ENCODE measurements at places on chromosomes 3 and 15. TPM values are rescaled to one million over a fixed set of nuclear protein-coding genes. Genes with fewer than 3 reads are reported as not detected.

Gene CGNL1
- 2.0 TPM for total RNA-seq

Gene RETNLB
- total RNA-seq = not detected

Gene CKMT1B
- 4.8 TPM for total RNA-seq

Gene TIMP4
- 14.6 TPM for total RNA-seq

Gene GCSAM
- total RNA-seq = not detected

Gene GOLGA6L9
- 3.5 TPM for total RNA-seq

Gene GPR156
- total RNA-seq = 0.57 TPM

Gene ZNF662
- not detected for total RNA-seq

Gene SST
- not detected for total RNA-seq

Measured in A549 treated with DMSO at 1 μM for 4 hours (cell line).